DMS153 (cell line): ENCODE measurements at places on chromosomes 2 and 18.
A peak's percentile ranks its signal among the peaks of the same experiment; 100 is the strongest.

- no peak for DNase-seq
These were observed 44.9 kb upstream of the SNTG2 start for GRCh38 chr2:905833-906140.

- DNase-seq: no peak
These were observed 725 bp downstream of the SLC66A2 start for GRCh38 chr18:79950515-79951341.

- DNase-seq: no peak
These were observed 224.5 kb downstream of the IKZF2 start for GRCh38 chr2:212926940-212927339.

DNA sequence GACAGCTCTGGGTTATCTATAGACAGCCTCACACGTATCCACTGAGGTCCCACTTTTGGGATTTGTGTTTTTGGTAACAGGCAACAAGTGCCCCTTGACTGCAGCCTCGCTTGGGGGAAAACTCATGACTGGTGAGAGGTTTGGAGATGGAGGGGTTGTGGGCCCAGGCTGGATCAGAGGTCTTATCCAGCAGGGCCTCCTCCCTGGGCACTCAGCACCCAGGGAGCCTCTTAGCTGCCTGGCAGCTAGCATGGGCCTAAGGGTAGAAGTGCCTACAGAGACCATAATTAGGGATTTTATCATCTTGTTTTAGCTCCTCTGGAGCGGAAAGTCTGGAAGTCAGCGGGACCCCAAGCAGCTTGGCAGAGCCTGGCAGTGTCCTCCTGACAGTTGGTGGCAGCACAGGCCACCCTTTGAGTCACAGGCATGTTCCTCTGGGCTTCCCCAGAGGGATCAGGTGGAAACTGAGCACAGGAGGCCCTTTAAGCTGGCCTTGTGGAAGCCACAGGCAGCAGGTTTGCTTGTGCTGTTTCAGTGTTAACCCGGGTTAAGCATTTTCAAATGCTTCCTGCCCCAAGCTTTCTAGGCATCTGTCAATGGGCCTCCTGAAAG, 143.1 kb downstream of the KCTD1 start:
- DNase-seq: peak; percentile 44

GRCh38 chr18:73144030-73144429, 276.2 kb upstream of the NETO1 start:
- DNase-seq: no peak

GRCh38 chr2:84841577-84841976, 39.3 kb downstream of the TRABD2A start:
- no peak for DNase-seq

DNA sequence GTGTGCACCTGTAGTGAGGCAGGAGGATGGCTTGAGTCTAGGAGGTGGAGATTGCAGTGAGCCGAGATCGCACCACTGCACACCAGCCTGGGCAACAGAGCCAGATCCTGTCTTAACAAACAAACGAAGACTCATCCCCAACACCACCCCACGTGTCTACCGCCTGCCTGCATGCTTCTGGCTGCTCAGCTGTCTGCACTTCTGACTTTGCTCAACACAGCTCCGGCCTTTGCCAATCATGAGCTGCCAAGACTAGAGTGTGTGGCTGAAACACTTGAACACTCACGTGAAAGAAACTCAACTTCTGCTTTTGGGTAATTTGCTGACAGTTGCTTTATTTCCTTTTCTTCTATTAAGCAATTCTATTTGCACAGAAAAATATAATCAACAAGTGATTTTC, 32.1 kb upstream of the SP3 start:
- DNase-seq: no peak

- peak; percentile 11 for DNase-seq
These were observed 37.1 kb downstream of the BCL2L11 start for GRCh38 chr2:111157798-111158197.

- DNase-seq: peak; percentile 40
These were observed 455 bp upstream of the AGAP1 start for GRCh38 chr2:235493402-235493774.

DNA sequence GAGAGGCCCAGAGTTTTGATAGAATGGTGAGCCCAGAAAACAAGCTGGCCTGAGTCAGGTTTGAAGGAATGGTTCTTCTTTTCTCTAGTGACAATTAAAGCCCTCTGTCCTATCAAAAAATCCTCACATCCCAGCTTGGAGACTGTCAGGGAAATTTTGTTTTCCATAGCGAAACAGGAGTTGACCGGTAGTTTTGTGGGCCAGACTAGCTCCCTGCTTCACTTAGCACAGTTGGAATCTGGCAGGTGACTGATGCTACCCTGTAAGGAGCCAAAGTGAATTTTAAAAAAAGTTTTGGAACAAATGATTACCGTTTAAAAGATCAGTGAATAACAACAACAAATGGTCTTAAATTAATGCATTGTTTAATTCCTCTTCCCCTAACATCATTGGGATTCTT, 6.7 kb downstream of the NAB1 start:
- no peak for DNase-seq

GRCh38 chr2:793236-793635, 116.0 kb upstream of the TMEM18 start:
- no peak for DNase-seq

GRCh38 chr2:241976296-241976695, 106.8 kb downstream of the RTP5 start:
- DNase-seq: no peak

GRCh38 chr2:68857855-68858456, 13.2 kb downstream of the BMP10 start:
- no peak for DNase-seq

DNA sequence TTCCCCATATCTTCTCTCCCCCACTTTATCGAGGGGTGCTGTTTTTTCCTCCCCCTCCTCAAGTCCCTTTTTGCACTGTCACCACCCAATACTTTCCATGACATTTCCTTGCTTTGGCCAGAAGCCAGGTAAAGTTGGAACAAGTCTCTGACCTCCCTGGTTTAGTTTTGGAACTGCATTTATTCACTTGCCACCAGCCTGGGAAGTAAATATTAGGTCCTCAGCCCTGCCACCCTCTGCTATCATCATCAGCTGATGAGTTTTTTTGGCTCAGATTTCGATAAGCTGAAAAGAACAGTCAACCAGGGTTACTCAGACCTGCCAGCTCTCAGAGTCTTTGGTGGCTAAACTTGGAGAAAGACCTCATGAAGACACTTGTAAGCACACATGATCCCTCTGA, 47.0 kb downstream of the DHRS9 start:
- DNase-seq: no peak

DNA sequence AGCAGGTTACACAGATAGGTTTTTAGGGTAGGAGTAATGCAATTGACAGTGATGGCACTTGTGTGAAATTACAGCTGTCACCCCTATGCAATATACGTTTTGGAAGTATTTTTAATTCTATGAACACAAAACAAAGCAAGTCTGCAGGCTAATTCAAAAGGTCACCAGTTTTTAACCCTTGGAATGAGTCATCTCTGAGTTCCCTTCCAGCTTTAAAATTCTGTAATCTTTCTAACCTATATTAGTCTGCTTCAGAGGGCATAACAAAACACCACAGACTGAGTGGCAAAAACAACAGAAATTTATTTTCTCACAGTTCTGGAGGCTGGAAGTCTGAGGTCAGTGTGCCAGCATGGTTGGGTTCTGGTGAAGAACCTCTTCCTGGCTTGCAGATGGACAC, 596.9 kb upstream of the HNMT start:
- no peak for DNase-seq

DNA sequence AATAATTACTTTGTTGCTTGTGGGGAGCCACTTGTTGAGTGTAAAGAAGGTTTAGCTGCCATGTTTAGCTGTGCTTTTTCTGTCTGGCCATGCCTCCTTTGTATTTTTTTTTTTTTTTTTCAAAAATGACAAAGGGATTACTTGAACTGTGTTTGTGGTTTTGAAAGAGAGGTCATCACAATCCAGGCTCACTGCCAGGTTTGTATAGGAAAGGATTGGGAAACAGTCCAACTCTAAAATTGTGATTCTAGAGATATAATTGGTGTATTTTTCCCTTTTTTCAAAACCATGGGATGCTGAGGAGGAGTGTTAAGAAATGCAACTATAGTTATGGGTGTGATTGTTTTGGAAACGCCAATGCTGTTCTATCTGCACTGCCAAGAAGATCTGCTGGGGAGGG, 4.3 kb downstream of the ITPRIPL1 start:
- DNase-seq: no peak

- DNase-seq: no peak
These were observed 119.2 kb downstream of the BABAM2 start for GRCh38 chr2:28009732-28010131.

GRCh38 chr2:216739035-216739434, 43.7 kb upstream of the IGFBP5 start:
- DNase-seq: peak; percentile 25

- no peak for DNase-seq
These were observed 148.8 kb downstream of the INO80D start for GRCh38 chr2:205937211-205937610.

- DNase-seq: peak; percentile 64
These were observed 52.1 kb downstream of the ZBTB7C start for GRCh38 chr18:48356909-48357631.

DNA sequence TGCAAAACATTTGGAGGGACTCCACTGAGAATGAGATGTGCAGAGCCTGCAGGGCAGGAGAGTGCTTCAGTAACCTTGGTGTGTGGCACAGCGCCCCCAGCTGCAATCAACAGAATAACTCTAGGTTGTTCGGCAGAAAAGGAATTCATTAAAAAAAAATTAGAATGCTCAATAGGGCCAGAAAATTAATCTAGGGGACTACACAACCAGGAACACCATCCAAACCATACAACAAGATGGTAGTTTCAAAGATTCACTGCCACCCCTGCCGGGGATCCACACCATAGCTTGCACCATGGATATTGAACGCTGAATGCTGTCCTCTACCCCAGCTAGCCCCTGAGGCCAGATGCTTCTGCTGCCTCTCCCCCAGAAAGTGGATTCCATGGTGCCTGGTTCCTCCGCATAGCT, 50.1 kb downstream of the THUMPD2 start:
- no peak for DNase-seq

- no peak for DNase-seq
These were observed 439.6 kb upstream of the UBE2E3 start for GRCh38 chr2:180540761-180541160.

DNA sequence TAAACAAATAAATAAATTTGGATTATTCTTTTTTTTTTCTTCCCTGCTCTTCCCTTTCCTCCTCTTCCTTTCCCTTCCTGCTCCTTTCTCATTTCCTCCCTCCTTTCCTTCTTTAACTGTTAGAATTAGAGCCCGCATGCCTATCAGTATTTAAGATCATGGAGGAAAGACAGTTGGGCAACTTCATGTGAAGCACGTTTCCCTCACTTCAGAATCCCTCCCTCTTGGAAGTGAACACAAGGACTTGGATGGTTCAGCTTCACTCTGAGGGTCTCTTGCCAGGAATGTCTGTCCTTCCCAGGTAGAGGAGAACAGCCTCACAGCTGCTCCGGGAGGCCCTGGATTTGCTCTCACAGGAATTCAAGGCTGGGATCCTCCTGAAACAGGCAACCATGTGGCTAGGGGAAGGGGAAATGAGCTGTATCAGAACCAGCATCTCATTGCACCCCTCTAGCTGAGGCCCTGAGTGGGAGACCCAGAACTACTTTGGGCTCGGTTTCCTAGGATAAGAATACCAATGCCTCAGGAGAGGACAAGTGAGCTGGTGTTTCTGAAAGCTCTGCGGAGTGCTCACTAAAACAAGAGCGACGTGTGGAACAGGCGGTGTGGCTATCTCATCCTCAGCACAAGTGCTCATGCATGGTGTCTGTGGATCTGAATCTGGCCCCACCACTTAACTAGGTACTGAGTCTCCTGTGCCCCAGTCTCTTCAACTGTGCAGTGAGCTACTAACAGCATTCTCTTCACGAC, 230.5 kb downstream of the MYCN start:
- DNase-seq: no peak

- DNase-seq: no peak
These were observed 166.6 kb upstream of the NCKAP5 start for GRCh38 chr2:133734716-133735495.

- DNase-seq: no peak
These were observed 58.6 kb upstream of the FBXO11 start for GRCh38 chr2:47964722-47965434.

GRCh38 chr2:159712929-159713420, 669 bp downstream of the MARCHF7 start:
- no peak for DNase-seq

GRCh38 chr18:7727361-7728076, 160.4 kb downstream of the PTPRM start:
- no peak for DNase-seq

GRCh38 chr2:108485253-108485652, 36.2 kb downstream of the GCC2 start:
- DNase-seq: no peak

DNA sequence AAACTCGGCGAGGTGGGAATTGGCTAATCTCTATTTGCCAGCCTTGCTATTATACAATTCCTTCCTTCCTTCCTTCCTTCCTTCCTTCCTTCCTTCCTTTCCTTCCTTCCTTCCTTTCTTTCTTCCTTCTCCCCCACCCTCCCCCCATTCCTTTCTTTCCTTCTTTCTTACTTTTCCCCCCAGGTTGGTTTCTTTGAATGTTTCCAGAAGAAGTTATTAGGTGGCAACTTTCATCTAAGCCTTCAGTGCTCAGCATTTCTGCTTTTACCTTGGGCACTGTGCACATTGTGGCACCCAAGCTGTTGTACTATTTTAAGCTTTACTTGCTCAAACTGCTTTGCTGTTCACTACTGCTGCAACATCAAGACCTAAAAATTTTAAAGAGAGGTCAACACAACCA, 17.2 kb upstream of the CSRNP3 start:
- no peak for DNase-seq

GRCh38 chr2:167954495-167954894, 292.9 kb downstream of the STK39 start:
- no peak for DNase-seq

GRCh38 chr2:29902356-29902755, 19.0 kb downstream of the ALK start:
- DNase-seq: no peak

DNA sequence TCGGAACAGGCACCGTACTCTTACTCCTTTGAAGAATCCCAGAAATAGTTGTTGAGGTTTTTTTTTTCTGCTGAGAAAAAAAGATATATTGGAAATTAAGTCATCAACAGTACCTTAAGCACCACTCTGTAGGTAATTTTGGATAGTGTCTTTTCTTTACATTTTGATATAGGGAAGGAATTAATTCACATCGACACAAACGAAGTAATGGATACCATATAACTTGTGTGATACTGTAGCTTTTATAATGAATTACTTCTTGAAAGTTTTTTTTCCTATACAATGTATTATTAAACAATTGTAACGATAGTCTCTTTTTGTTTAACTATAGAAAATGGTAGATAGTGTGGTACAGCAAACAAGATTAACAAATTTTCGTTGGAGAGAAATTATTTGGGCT, 1.5 kb upstream of the IKZF2 start:
- no peak for DNase-seq

- DNase-seq: no peak
These were observed 244.1 kb downstream of the PHLPP1 start for GRCh38 chr18:62959481-62959880.
